Hematopoietic multipotent progenitor cell treated with erythropoietin and hydrocortisone succinate and interleukin-3 and kit ligand, for 6 days (in vitro differentiated cells): ENCODE measurements at places on chromosomes 4 and X.

GRCh38 chr4:165965503-165965902, 92.5 kb downstream of the TLL1 start:
- no peak for DNase-seq

- no peak for DNase-seq
These were observed 187.9 kb downstream of the EPHA5 start for GRCh38 chr4:65482410-65482809.

- no peak for DNase-seq
These were observed 37.3 kb downstream of the PSAPL1 start for GRCh38 chr4:7397206-7398103.

DNA sequence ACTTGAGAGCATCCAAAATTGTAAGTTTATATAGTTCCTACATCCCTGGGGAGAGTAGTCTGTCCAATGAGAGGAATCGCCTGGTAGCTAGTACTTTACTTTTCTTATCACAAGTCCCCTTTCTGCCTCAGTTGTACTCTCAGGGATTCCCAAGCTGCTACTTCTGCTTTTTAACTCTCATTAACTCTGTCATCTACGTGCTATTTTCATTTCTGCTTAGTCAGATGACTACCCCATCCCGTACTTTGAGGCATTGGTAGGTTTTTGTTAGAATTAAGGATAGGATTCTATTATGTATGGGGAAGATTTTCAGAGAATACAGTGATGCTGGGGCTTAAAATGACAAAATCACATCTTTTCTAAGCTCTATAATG, 24.7 kb downstream of the RBPJ start:
- no peak for DNase-seq

DNA sequence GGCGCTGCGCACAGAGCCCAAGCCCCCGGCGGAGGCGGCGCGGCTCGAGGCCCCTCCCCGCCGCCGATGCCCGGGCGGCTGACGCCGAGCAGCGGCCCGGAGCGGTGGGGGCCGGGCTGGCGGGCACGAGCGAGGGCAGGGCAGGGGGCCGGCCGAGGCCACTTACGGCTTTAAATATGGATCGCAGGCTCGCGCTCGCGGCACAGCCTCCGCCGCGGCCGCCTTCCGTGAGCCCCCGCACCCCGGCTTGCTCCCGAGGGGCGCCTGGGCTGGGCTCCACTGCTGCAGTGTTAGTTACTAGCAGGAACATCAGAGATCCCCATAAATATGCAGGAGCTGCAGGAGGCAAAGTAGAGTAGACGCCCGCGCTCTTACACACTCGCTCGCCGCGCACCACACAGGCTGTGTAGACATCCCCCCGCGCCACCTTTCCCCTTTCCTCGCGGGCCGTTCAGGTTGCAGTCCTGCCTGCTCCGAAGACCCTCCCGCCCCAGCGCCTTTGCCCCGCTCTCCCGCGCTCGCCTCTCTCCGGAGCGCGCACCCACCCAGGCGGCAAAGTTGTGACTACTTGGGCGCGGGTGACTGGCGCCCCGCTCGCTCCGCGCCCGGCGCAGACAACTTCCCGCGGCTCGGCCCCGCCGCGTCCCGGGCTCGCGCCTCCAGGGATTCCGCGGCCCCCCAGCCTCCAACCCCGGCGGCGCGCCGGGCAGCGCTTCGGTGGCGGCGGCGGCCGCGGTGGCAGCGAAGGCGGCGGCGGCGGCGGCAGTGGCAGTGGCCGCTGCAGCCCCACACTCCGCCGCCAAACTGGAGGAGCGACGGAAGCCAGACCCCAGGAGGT, 152.0 kb upstream of the SLC4A4 start:
- DNase-seq = peak; percentile 49
